NCI-H1417 (cell line): ENCODE measurements at places on chromosomes 3 and 15.

DNA sequence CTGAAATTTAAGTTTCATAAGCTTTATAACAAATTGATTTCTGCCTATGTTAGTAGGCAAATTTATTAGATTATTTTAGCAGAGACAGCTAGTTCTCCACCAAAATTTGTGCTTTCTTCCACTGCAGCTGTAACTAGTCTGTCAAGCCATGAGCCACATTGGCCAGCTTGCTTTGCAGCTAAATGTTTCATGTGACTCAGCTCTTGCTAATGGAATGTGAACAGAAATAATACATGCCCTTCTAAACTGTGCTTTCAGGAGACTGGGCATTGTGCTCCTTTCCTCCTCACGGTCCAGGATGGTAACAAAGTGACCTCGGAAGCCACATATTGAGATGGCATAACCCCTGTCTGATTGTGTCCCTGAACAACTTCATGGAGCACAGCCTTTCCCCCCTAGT lies 51.3 kb upstream of the KPNA4 start:
- no peak for DNase-seq

GRCh38 chr3:20047976-20048883 lies 8.0 kb downstream of the KAT2B start:
- no peak for DNase-seq

GRCh38 chr3:11907667-11908660 lies 61.3 kb upstream of the TAMM41 start:
- no peak for DNase-seq

- no peak for DNase-seq
Measured at GRCh38 chr3:99915906-99916432, 98.3 kb downstream of the CMSS1 start.

DNA sequence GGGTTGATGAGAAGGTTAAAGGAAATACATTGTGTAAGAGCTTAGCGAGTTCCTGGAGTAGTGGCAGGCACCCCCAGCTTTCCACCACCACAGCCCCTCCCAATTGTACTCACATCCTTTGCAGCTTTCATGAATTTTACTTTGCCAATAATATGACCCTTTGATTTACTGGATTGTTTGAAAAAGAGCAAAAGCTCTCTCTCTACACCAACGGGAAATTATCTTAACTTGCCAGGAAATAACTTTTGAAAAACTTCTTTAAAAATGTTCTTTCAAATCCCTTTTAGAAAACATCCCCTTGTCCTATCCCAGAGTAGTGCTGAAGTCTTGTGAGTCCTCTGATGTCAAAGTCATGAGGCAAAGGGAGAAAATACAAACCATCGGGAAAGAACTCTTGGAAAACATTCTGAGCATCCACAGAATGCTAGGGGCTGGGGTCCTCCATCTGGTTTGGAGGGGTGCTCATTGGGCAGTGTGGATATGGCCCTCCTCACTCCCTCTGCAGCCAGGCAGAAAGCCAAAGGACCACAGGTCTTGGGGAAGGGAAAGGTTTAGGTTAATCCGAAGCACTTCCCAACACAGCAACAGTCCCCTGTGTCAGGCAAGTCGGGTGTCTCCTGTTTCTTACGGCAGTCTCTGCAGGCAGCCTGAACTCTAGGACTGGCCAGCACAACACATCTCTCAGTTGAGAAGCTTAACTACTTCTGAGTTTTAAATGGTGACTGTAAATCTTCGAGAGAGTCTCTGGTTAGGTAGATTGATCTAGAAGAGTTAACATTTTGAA lies 36.5 kb downstream of the BOC start:
- no peak for DNase-seq

- peak; percentile 39 for DNase-seq
Measured at GRCh38 chr15:34436126-34436955, 1.3 kb downstream of the GOLGA8A start.

DNA sequence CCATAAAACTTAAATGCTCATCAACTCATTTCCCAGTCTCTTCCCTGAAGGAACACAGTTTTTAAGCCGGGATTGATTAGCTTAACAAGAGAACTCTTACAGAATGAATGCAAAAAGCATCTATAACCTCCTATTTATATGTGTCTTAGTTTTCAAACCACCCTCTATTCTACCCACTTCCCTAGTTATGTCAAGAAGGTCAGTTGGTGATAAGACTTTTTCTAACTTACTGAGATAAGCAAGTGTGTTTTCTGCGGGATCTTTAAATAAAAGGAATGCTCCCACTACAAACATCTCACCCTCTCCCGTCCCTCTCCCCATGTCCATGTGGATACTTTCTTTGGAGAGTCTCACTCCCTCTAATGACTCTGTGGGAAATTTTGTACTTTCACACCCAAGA lies 218.5 kb downstream of the SV2B start:
- no peak for DNase-seq

DNA sequence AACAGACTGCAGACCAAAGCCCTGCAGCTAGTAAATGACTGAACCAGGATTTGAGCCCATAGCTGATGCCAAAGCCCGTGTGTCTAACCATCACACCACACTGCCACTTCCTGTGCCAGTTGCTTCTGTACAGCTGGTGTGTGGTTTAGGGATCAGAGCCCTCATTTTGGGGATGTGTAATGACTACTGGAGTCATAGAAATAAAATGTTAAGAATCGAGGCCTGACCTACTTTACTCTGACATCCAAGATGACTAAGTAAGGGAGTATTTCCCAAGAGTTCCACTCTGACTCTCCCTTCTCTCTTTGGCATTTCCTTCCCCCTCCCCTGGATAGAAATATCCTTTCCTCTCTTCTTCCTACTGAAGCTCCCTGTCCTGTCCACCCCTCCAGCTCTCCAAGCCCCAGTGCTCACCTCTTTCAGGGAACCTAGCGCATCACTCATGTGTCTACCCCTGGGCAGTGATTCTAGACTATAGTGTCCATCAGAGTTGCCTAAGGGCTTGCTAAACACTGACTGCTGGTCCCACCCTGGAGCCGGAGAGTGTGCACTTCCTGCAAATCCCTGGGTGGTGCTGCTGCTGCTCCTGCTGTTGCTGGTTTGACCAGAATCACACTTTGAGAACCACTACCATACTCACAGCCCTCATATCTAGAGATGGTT lies 53.8 kb downstream of the MGLL start:
- no peak for DNase-seq

GRCh38 chr15:62770111-62770660 lies 272.4 kb upstream of the TPM1 start:
- no peak for DNase-seq

DNA sequence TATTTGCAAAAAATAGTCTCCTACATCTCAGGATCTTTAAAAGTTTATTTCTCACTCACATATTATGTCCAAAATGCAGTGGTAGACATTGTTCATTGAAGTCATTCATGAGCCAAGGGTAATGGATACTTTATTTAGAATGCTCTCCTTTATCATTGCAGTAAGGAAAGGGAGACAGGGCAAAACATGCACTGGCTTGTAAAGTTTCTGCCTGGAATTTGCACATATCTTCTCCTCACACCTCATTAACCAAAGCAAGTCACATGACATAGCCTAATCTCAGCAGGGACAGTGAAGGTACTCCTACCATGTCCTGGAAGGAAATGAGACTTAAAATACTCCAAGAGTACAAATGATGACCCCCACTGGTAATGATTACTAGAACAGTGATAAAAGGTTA lies 333.7 kb upstream of the EPHA3 start:
- no peak for DNase-seq

GRCh38 chr3:118597184-118597583 lies 437.5 kb downstream of the IGSF11 start:
- DNase-seq, result no peak

GRCh38 chr3:194307849-194308248 lies 43.3 kb downstream of the CPN2 start:
- no peak for DNase-seq

GRCh38 chr15:58420579-58421043 lies 11.2 kb upstream of the LIPC start:
- no peak for DNase-seq

DNA sequence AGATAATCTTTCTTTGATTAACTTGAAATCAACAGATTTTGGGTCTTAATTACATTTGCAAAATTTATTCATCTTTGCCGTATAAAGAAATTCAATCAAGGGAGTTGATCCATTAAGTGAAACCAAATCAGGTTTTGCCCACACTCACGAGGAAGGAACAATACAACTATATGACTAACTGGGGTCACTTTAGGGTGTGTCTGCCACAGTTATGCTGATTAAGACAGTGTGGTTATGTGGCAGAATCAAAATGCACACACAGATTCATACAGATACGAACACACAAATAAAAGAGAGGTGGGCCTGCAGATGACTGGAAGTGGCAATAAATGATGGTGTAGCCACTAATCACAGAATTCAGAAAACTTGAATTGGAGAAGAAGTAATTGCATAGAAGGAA lies 543.5 kb downstream of the GABRG3 start:
- no peak for DNase-seq

- DNase-seq, result no peak
Measured at GRCh38 chr15:67178569-67179210, 75.8 kb downstream of the AAGAB start.

- no peak for DNase-seq
Measured at GRCh38 chr3:58281069-58281468, 25.0 kb upstream of the RPP14 start.

- DNase-seq, result no peak
Measured at GRCh38 chr3:1214933-1215332, 122.1 kb downstream of the CNTN6 start.

DNA sequence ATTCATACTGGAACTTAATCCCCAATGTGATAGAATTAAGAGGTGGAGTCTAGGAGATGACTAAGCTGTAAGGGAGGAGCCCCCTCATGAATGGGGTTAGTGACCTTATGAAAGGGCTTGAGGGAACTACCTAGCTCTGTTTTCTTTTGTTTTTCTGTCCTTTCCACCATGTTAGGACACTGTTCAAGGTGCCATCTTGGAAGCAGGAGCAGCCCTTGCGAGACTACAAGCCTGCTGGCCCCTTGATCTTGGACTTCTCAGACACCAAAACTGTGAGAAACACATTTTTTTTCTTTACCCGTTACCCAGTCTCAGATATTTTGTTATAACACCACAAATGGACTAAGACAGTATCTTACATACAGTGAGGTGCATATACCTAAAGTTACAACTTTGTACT lies 26.5 kb downstream of the GOLGA6A start:
- no peak for DNase-seq

- DNase-seq, result peak; percentile 61
Measured at GRCh38 chr15:91199511-91199910, 99.5 kb downstream of the SV2B start.
